ENCODE measurements at places on chromosomes 7 and 10.

GRCh38 chr7:91151916-91152315 is 112.3 kb upstream of the FZD1 start:
- DNase-seq, result no peak

- no peak for DNase-seq
Measured at GRCh38 chr7:22351329-22351692, 5.6 kb downstream of the RAPGEF5 start.

DNA sequence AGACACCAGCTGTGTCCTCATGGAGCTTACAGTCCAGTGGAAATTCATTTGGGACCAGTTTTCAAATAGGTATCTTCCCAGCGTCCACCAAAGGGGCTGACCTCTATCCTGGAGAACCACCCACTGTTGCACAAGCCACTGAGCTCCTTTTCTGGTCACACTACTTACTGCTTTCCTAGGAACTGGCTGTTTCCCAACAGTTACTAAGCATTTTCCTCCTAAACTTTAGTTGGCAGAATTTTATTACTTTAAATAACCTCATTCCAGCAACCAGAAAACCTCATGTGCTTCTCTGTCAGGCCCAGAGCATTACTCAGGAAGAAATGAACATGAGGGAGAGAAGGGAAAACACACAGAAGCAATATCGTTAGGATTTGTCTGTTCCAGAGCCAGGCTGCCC is 183.1 kb downstream of the GPAM start:
- no peak for DNase-seq

DNA sequence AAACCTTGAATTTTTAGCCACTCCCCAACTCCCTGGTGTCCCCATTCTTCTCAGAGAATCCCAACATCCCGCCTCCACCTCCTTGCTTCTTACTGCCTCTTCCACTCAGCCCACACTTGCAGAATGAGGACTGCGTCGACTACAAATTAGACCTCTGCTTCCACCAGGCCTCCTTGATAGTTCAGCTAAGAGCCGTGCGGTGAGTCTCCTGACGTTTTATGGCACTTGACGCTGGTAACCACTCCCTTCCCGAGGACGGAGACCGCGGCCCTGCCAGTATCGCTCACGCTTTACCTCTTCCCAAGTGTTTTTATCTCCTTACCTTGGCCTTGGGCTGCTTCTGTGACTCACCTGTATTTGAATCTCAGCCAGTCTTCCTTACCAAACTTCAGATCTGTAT is 31.1 kb downstream of the RBM17 start:
- no peak for DNase-seq

DNA sequence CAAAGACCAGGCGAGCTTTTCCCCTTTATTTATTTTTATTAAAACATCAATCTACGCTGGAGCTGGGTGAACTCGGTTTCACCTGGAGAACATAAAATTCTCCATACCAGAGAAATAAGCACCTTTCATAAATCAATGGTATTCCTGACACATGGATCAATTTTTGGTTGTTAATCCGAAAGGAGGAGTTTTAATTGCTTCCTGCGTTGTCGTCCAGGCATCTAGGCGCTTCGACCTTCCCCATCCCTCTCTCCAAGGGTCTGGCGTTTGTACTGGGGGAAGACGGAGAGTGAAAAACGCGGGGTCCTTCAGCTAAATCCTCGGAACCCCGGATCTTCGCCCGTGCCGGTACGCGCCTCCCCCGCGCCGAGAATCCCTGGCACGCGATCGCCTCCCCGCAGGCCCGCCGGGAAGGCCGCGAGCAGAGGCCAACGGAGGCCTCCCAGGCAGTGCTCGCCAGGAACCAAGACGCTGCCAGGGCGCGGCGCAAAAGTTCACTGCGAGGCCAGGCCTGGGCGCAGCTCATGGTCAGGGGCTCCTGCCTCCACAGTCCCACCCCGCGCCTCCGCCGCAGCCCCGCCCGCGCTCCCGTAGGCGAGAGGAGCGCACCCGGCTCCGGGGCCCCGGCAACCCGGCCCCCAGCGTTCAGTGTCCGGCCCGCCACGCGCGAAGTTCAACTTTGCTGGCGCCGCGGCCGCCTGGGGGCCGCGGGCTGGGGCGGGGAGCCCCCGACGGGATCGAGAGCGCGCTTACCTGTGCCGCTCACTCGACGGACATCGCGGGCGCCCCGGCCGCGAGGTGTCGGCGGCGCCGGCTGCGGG is 8.3 kb upstream of the EBF3 start:
- no peak for DNase-seq

DNA sequence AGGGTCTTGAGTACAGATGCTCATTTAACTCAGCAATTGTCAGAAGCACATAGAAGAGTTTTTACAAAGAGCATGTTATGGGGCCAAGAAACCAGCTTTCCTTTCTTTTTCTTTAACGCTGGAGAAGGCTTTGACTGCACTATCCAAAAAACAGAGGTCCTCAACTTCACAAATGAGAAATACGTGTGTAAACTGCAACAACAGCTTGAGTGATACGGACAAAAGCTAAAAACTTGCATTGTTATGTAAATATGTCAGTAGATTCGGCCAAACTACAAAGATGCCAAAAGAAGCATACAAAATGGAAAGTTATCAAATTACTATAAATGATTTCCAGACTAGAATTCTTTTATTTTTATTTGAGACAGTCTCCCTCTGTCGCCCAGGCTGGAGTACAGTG is 62.4 kb upstream of the C10orf90 start:
- DNase-seq, result no peak

Data from activated CD8-positive, alpha-beta memory T cell treated with anti-CD3 and anti-CD28 coated beads for 1 hour (primary cell).